Occipital lobe (tissue), 3 donors: ENCODE measurements at places on chromosomes 2 and 18. TPM values are rescaled to one million over a fixed set of nuclear protein-coding genes. Genes with fewer than 3 reads are reported as not detected.

The PRSS56 gene
- not detected for total RNA-seq

The SAP130 gene
- total RNA-seq, result 5.9 TPM

The KIAA2012 gene
- 0.47 TPM for total RNA-seq

The FKBP1B gene
- 60.0 TPM for total RNA-seq

The ALKAL2 gene
- total RNA-seq, result 2.0 TPM

The SANBR gene
- 89.8 TPM for total RNA-seq

The PROKR1 gene
- 2.0 TPM for total RNA-seq
